AG09319 (cell line): ENCODE measurements at places on chromosomes 5 and 9.

- DNase-seq = no peak
Measured at GRCh38 chr5:78004559-78004958, 228.4 kb upstream of the TBCA start.

- no peak for DNase-seq
Measured at GRCh38 chr5:149956685-149957084, 3.9 kb upstream of the SLC26A2 start.

GRCh38 chr5:76547891-76548524 is 75.2 kb downstream of the F2RL2 start:
- DNase-seq = no peak

DNA sequence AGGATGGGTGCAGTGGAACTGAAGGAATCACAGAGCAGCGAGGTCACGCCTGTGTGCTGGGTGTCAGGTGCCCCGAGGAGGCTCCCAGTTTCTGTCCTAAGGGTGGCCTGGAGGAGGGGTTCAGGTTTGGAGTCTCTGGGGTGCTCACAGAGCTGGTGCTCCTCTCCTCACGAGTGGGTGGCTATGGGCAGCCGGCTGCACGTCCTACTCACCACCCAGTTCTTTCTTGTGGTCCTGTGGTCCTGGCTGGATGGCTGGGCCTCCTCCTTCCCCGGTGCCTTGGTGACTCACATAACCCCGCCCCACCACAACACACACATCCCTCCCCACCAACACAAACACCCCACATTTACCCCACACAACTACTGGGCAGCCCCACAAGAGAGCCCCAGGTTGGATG is 9.9 kb upstream of the PTGS1 start:
- no peak for DNase-seq

DNA sequence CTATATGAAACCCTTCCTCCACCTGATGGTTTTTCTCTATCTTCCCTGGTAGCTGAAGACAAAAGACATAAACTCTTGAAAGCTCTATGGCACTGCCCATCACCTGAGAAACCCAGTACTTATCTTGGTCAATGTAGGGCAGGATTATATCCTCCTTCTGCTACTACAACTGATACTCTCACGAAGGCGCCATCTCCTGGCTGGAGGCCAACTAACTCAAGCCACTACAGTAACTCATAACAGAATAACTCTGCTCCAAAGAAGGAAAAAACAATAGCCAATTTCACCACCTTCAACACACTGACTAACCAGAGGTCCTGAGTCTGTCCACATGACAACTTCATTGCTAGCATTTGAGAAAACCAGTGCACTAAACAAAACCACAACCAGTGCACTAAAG is 409.2 kb downstream of the CETN3 start:
- no peak for DNase-seq

DNA sequence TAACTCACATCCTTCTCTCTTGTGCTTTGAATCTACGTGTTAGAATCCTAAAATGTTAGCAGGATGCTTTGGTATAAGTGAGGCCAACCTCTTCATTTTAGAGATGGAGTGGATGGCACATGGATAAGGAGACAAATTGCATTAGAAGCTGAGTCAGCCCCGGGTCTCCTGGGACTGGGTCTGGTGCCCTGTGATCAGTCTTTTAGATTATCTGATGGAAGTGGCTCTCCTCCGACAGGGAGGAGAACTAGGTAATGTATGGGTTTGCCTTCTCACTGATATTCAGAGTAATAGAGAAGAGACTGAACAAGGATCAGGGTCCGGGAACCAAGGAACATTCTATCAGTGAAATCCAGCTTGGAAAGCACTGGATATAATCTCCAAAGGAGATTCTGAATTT is 74.9 kb upstream of the TNFSF8 start:
- DNase-seq = no peak

- DNase-seq = no peak
Measured at GRCh38 chr9:4837261-4838188, 44.8 kb downstream of the RCL1 start.

DNA sequence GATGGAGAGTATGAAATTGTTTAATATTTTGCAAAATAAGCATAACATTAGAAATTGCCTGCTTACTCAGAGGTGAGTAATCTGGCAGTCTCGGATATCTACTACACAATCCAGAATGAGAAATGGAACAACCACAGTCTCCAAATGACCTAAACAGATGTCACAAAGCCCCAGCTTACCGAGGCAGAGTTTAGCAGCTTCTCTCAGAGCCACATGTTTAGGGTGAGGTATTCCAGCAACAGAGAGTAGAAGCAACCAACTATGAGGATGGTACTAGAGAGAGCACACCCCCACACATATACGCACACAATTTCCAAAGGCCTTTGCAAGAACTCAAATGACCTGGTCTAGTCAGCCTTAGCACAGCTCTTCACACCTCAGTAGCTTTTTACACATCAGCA is 122.7 kb upstream of the LPAR1 start:
- peak; percentile 35 for DNase-seq

GRCh38 chr9:127451858-127452656 is 747 bp downstream of the LRSAM1 start:
- no peak for DNase-seq

DNA sequence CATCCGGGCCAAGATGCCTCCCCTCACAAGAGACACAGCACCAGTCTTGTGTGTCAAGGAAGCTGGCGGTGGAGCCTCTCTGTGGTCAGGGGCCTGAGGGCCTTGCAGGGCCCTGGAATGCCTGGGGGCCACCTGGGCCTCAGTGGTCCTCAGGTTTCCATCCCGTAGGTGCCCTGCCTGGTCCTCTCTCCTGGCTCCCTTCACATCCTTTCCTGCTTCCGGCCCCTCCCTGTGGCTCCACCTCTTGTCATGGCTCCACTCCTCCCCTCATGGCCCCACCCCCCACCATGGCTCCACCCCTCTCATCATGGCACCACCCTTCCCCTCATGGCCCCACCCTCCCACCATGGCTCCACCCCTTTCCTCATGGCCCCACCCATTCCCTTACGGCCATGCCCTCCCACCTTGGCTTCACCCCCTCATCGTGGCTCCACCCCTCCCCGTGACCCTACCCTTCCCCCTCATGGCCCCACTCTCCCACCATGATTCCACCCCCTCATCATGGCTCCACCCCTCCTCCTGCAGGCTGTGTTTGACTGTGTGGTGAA is 175.8 kb downstream of the CACNA1B start:
- no peak for DNase-seq
